ENCODE measurements at places on chromosomes 3 and 15.

GRCh38 chr3:37058117-37058516, 64.8 kb downstream of the MLH1 start:
- DNase-seq, result no peak

GRCh38 chr15:59160880-59161593, 45.6 kb upstream of the LDHAL6B start:
- peak; percentile 29 for DNase-seq

GRCh38 chr3:151085889-151086483, 522 bp downstream of the MED12L start:
- DNase-seq, result peak; percentile 31

DNA sequence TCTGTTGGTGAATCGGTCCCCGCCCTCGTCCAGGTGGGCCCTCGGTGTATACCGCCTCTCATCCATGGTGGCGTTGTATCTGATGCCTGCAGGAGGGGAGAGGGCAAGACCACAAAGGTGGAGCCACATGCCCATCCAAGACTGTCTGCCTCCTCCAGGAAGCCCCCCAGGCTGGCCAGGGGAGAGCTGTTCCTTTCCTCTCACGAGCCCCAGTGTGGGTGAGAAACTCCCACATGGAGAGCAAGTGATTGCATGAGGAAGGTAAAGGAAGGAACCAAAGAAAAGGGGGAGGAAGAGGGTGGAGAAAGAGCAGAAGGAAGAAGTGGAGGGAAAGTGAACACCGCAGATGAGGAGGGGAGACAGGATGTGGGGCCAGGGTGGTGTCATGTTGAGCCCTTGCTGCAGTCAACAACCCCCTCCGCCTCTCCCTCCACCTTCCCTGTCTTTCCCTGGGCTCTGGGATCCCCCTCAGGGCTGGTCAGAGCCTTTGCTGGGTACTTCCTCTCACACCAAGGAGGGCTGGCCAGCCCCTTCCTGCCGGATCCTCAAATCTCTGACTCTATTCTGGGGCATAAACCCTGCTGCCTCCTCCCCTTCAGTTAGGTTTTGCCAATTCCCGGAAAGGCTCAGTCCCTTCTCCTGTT, 49.3 kb downstream of the FEM1B start:
- DNase-seq, result no peak

GRCh38 chr15:76905855-76906254, 715 bp upstream of the SCAPER start:
- no peak for DNase-seq
